Peyer's patch (tissue), 4 donors: ENCODE measurements at places on chromosomes 7 and 10. TPM values are rescaled to one million over a fixed set of nuclear protein-coding genes. Genes with fewer than 3 reads are reported as not detected.
A peak's percentile ranks its signal among the peaks of the same experiment; 100 is the strongest.

PNLIPRP3 gene
- total RNA-seq = not detected

CTNNA3 gene
- total RNA-seq = not detected

DNA sequence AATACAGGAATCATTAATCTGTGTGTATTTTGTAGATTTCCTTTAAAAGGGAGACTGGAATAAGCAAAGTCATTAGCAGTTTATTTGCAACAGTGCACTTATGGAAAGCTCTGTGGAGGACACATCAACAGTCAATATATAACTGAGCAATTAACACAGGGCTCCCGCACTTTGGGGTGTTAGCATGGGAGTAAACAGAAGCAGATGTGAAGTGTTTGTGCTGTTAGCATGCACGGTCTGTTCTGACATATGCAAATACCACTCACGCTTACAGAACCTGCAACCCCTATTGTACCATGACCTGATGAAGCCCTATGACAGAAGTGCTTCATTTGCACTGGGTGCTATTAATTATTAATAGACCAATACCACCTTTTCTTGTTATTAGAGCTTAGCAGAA, 118.9 kb downstream of the PPP1R3A start:
- no peak for DNase-seq

DNA sequence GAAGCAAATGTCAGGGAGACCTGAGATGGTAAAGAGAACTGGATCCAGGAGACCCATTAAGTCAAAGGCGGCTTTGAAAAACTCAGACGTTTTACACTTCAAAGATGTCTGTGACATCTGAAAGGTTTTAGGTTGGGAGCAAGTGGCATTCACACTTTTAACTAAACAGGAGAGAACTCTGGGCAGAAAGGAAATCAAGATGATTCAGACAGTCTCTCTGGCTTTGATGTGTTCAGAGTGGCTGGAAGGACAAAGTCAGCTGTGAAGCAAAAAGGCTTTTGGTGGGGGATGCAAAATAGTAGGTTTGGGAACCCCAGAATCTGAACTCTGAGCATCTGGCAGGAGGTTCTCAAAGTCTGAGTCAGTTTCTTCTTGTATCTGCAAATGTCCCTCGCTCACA, 66.6 kb downstream of the PRKCQ start:
- no peak for DNase-seq

GRCh38 chr7:54833001-54833467, 74.0 kb upstream of the SEC61G start:
- DNase-seq = no peak

DNA sequence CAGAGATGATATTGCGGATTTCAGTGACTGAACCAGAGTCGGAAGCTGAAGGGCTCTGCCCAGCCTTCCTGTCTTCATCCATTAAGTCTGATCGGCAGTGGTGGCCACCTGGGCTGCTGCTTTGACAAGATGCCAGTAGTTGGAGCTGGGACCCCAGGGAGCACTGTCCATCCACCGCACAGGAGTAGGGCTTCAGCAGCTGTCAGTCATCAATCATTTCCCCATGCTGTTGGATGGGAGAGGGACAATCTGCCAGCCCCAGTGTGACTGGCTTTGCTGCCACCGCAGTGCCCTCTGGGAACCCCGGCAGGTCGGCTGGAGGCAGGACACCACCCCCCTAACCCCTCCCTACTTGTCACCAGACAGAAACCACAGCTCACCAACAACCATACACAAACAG, 23.0 kb upstream of the GPR146 start:
- no peak for DNase-seq

GRCh38 chr7:12327922-12328321, 75.7 kb downstream of the VWDE start:
- DNase-seq = no peak

DNA sequence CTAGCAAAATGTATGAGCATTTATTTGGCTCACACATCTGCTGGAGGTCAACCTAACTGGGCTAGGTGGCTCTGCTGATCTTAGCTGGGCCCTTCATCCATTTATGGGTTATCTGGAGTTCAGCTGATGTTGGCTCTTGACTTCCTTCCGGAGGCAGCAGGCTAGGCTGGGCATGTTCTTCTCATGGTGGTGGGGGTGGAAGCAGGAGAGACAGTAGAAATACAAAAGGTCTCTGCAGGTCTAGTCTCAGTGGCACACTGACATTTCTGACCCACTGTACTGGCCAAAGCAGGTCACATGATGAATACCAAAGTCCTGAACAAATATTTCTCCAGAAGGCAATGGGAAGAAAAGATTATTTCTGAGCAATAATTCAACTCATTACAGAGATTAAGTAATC, 334.6 kb downstream of the CRPPA start:
- no peak for DNase-seq

- DNase-seq = no peak
Measured at GRCh38 chr10:18980089-18980629, 68.4 kb upstream of the MALRD1 start.

GSTO2 gene
- 14.5 TPM for total RNA-seq

VSIR gene
- 136 TPM for total RNA-seq

CDNF gene
- total RNA-seq = not detected

DNA sequence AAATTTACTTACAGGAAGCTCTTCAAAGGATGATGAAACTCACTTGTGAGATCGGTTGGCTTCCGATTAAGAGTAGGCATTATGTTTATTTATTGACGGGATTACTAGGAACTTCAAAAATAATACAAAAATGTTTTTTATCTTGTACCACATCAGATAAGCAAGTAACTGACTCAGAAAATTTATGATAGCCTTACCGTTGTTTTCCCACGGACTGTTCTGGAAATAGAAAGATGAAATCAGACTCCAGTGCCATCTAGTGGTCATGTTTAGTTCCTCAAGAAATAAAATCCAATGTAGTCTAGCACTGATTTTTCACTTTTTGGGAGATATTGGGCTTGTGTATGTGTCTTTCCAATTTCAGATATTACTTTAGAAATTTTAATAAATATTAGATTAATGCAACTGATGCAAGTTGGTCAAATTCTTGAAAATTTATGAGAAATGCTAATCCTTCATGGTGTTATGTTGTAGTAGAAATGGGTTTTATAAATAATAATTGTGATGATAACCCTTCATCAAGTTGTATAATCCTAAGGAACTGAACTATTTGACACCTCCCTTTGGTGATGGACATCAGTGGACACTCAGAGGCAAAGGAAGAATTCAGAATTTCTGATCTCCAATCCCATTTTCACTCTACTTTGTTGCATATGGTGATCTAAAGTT, 168.8 kb downstream of the TMEM26 start:
- DNase-seq = no peak

ACSM6 gene
- not detected for total RNA-seq

GRCh38 chr10:634256-634655, 55.2 kb downstream of the DIP2C start:
- DNase-seq = no peak

GRCh38 chr10:114541081-114541796, 116.8 kb downstream of the ABLIM1 start:
- peak; percentile 85 for DNase-seq

- no peak for DNase-seq
Measured at GRCh38 chr10:30639946-30640786, 10.6 kb upstream of the LYZL2 start.

DNA sequence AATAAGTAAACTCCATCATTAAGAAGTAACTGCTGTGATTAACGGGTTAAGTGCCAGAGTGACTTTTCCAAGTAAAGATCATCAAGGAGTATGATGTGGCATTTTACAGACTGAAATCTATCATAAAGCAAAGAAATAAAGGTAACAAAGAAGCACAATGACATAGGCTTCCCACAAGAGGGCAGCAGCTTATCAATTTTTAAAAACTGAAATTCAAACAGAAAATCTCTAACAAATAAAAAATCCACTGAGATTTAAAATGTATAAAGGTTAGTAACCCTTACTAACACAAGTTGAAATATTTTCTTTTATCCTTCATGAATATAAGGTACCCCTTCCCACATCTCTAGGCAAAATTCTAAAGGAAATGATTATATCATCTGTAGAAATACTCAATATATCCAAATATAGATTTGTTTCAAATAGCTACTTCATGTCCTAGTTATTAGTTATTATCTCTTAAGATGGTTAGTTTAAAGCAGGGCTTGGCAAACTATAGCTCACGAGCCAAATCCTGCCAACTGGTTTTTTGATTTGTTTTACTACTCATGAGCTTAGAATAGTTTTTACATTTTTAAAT, 29.2 kb downstream of the FAM3C start:
- no peak for DNase-seq

GRCh38 chr10:75441682-75442081, 10.3 kb downstream of the LRMDA start:
- no peak for DNase-seq

GRCh38 chr7:36735172-36735571, 10.9 kb upstream of the AOAH start:
- no peak for DNase-seq

- peak; percentile 83 for DNase-seq
Measured at GRCh38 chr7:44565097-44565794, 8.5 kb downstream of the DDX56 start.

PIK3AP1 gene
- 13.0 TPM for total RNA-seq

- DNase-seq = no peak
Measured at GRCh38 chr10:60224066-60224705, 165.5 kb downstream of the ANK3 start.

- no peak for DNase-seq
Measured at GRCh38 chr7:31493714-31494181, 20.1 kb upstream of the ITPRID1 start.

- no peak for DNase-seq
Measured at GRCh38 chr7:77399816-77400215, 16.3 kb downstream of the GSAP start.

- DNase-seq = no peak
Measured at GRCh38 chr10:59068581-59069191, 107.8 kb upstream of the PHYHIPL start.

GRCh38 chr10:26802527-26802926, 58.2 kb downstream of the ABI1 start:
- DNase-seq = no peak

ZNF32 gene
- total RNA-seq = 24.0 TPM
